Fibroblast of skin of left quadriceps (primary cell): ENCODE measurements at places on chromosomes 1 and 21.
A peak's percentile ranks its signal among the peaks of the same experiment; 100 is the strongest.

GRCh38 chr1:184428604-184429003 is 41.8 kb downstream of the C1orf21 start:
- no peak for DNase-seq

GRCh38 chr1:1307261-1307922 is 338 bp downstream of the ACAP3 start:
- no peak for DNase-seq

DNA sequence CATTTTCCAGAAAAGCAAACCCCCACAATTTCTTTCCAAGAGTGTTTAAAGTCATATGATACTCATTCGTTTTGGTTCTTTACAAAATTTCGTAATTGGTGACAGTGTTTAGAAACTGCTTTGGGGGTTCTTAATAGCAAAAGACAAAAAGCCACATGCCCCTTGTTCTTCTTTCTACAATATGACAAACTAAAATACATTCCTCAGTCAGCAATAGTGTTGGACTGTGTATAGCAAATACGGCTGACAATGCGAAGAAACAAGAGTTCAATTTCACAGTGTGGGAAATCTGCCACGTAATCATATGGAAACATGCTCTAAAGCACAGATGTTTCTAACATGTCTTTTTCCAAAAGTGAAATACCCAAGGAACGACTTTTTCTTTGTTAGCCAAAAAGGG is 7.6 kb upstream of the IFNAR1 start:
- DNase-seq: no peak

DNA sequence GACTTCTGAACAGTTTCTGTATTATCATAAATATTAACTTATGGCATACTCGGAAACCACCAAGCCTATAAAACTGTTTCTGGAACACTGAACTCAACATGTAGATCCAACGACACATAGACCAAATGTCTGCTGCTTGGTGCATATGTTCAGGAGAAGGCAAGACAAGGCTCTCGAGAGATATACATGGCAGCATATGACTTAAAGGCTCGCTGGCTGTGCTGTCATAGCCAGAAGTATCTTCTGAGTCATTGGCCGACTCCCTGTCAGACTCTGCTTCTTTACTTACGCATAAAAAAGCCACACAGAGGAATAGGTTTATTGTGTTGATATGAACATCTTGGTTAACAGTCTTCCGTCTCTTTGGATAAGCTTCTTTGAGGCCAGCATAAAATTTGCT is 60.6 kb downstream of the LYST start:
- no peak for DNase-seq

- no peak for DNase-seq
Observed at GRCh38 chr21:43734928-43735229, 15.9 kb downstream of the PDXK start.

DNA sequence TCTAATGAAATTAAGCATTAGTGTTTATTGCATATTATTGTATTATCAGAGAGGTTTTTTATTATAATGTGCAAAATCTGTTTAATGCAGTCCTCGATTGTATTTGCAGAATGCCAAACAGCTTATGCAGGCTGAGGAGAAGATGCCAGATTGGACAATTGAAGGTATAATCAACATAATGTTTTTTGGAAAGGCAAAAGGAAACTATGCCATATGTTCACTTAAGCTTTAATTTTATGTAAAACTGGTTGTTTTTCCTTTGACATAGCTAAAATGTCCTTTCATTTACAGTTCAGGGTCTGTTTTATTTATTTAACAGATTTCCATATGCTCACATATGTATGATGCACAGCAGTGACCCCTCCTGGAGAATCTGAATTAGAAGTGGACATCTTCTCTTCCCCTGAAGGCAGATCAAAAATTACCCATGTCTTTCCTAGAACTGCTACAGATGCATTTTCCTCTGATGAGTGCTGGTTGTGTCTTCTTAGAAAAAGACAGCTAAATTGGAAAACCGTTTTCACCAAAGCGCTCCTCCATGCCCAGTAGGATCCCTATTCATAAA is 143.5 kb upstream of the USH2A start:
- DNase-seq: peak; percentile 10

- DNase-seq: peak; percentile 48
Observed at GRCh38 chr1:19260211-19261138, 8.9 kb downstream of the MRTO4 start.

GRCh38 chr1:227869279-227869842 is 53.9 kb downstream of the PRSS38 start:
- no peak for DNase-seq

DNA sequence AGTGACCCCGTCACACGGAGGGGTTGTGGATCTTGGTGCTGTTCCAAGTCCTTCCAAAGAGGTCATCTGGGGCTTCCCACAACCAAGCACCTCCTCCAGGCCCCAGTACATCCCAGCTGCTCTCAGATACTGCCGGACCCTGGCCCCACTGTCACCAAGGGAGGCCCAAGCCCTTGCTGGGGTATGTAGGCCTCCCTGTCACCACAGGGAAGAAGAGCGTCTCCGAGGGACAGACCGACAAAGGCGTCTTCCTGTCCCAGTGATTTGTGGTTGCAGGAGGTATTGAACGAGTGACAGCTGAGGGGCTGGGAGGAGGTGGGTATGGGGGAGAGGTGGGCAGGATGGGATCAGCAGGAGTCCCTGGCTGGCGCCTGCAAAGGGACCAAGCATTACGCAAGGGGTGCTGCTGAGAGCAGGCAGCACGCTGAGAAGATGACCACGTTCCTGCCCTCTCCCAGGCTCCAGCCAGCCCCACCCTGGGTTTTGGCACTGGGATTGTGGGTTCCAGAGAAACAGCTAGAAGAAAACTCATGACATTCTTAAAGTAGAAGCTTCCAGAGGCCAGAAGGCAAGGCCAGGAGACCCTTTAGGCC is 29.7 kb downstream of the LRP8 start:
- no peak for DNase-seq

- DNase-seq: no peak
Observed at GRCh38 chr1:41364442-41365319, 3.4 kb downstream of the FOXO6 start.

- peak; percentile 71 for DNase-seq
Observed at GRCh38 chr1:23422241-23422877, 2.2 kb downstream of the TCEA3 start.

DNA sequence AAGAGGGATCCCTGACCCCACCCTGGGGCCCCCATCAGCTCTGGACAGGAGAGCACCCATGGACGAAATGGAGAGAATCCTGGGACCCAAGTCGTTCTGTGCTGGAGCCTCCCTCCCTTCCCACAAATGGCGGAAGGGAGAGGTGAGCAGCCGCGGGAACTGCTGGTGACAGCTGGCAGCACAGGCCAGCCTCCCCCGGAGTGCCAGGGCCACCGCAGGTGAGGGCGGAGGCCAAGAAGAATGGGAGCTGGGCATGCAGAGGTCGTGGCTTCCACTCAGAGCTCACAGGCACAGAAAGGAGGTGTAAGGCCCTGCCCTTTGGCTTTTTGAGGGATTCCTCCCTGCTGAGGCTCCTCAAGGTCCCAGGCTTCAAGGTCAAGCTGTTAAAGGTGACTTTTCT is 24.6 kb downstream of the SLC1A7 start:
- no peak for DNase-seq

DNA sequence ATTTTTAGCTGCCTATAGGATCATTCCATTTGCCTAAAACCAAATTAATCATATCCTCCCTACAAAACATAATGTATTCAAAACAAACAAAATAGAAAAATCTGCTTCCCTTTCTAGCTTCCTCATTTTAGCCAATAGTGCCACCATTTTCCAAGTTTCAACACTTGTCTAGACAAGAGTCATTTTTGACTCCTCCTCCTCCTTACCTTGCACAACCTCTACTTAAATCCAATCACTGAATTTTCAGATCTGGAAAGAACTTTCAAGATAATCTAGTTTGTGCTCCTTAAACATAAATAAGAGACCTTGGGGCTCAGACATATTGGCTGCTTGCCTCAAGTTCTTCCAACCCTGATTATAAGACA is 7.4 kb downstream of the STX6 start:
- DNase-seq: no peak

- no peak for DNase-seq
Observed at GRCh38 chr21:44730951-44731579, 19.7 kb upstream of the TSPEAR start.

DNA sequence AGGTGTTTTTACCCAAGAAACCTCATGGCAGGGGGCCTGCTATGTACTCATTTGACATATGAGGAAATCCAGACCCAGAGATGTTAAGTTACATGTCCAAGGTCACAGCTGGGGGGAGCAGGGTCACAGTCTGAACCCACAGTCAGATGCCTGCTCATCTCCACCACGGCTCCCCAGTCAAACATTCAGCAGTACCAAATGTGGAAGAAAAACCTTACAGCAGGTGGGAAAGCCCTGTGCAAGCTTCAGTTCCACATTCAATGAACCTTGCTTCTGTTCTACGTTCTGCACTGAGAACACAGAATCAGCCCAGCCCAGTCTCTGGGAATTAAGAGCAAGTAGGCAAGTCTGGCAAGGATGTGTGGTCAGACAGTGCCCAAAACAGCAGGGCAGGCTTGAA is 35.2 kb downstream of the LRP8 start:
- no peak for DNase-seq

- no peak for DNase-seq
Observed at GRCh38 chr1:32977546-32978087, 13.0 kb upstream of the RNF19B start.

DNA sequence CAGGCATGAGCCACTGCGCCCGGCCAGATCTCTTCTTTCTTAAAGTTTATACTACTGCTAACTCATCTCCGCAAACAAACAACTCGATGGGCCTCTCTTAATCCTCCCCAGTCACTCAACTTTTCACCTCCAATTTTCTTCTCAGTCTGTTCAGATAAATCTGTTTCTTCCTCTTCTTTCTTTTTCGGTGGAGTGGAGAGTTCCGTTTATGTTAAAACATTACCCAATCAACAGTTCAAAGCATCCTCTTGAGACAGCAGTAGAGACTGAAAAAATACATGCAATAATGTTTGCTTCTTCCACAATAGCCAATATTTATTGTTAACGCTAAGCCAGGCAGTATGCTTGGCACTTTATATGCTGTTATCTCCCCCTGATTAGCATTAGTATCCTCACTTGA is 1.4 kb upstream of the ANKRD13C start:
- no peak for DNase-seq

DNA sequence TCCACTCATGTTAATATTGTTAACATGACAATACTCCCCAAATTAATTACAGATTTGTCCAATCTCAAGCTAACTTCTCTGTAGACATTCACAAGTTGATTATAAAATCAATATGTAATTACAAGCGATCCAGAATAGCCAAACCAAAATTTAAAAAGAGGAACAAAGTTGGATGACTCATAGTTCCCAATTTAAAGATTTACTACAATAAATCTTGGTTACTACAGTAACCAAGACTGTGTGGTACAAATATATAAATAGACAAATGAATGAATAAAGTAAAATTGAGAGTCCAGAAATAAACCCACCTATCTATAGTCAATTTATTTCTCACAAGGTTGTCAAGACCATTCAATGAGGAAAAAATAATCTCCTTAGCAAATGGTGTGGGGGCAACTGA is 7.1 kb upstream of the KRTAP10-4 start:
- DNase-seq: no peak

DNA sequence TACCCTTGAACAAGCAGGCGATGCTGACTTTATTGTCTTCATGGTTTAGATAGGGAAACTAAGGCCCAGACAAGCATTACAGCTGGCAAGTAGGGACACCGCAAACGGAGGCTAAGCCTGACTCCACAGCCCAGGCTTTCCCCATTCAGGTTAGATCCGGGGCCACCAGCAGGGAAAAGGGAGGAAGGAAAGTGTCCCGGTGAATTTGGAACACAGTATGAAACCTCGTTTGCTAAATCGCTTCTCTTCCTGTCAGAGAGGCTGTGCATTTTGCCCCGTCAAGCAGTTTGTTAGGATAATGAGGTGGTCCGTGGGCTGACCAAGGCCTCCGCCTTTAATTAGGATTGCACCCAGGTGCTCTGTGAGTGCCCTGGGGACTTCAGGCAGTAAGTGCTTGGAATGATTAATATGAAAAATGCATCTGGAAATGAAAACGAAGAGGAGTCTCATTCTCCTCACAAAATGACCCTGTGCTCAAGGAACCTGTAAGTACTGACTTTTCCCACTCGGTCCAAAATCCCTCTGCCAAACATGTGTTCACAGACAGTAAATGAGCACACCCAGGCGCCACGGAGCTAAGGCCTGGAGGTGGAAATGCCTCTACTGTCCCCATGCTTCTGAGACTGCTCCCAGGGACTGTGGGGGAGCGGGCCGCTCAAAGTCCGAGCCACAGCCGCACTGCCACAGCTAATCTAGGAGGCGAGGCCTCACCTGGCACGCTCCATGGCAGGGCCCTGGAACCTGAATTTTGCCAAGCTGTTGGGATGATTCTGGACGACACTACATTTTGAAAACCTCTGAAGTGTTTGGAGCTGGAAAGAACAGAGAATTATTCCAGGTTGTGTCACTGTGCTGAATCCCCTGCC is 234.1 kb downstream of the SDCCAG8 start:
- DNase-seq: no peak

DNA sequence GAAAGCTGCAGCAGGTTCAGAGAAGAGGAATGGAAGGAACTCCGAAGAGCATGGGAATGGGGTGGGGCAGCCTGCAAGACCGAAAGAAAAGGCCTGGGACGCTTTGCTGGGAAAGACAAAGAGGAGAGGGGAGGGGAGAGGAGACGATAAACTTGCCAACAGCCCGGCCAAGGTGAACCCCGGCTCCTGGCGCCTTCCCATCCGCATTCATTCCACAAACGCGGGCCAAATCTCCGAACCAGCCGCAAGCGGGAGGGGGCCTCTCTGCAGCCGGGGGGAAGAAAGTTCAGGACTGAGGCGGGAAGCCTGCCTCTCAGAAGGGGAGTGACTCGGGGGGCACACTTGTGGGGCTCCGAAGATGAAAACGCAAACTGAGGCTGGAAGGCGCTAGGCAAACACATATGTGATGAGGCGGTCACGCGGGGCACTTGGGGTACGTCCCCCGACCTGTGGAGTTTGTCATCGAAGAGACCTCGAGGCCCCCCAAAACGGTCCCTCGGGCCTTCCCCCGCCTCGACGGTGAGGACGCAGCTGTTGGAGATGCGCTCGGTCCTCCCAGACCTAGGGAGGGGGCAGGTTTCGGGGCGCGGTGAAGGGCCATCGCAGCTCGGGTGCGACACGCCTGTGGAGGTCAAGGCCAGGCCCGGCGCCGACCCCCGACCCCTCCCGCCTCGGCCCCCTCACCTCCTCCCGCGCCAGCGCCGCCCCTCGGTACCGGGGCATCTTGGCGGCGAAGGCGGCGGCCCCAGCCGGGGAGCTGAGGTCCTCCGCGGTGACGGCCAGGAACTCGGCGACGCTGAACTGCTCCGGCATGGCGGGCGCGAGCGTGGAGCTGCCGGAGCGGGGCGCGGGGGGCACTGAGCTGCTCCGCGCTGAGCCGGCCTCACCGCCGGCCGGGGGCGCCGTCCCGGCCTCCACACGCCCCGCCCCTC is at the start of gene ASAP3:
Gene ASAP3, minus strand, starts transcription at position 859 of the 932 bp plus-strand sequence. Its CDS starts 46 bp downstream, at position 813.
- peak; percentile 10 for DNase-seq
